ENCODE measurements at places on chromosomes 4 and X.

GRCh38 chr4:101031971-101032370, 315.4 kb downstream of the PPP3CA start:
- DNase-seq = no peak

GRCh38 chrX:67105758-67106116, 438.1 kb upstream of the AR start:
- no peak for DNase-seq

- DNase-seq = no peak
Observed at GRCh38 chr4:165343353-165344191, 16.1 kb downstream of the MSMO1 start.

- no peak for DNase-seq
Observed at GRCh38 chr4:15836362-15836761, 58.2 kb downstream of the CD38 start.

DNA sequence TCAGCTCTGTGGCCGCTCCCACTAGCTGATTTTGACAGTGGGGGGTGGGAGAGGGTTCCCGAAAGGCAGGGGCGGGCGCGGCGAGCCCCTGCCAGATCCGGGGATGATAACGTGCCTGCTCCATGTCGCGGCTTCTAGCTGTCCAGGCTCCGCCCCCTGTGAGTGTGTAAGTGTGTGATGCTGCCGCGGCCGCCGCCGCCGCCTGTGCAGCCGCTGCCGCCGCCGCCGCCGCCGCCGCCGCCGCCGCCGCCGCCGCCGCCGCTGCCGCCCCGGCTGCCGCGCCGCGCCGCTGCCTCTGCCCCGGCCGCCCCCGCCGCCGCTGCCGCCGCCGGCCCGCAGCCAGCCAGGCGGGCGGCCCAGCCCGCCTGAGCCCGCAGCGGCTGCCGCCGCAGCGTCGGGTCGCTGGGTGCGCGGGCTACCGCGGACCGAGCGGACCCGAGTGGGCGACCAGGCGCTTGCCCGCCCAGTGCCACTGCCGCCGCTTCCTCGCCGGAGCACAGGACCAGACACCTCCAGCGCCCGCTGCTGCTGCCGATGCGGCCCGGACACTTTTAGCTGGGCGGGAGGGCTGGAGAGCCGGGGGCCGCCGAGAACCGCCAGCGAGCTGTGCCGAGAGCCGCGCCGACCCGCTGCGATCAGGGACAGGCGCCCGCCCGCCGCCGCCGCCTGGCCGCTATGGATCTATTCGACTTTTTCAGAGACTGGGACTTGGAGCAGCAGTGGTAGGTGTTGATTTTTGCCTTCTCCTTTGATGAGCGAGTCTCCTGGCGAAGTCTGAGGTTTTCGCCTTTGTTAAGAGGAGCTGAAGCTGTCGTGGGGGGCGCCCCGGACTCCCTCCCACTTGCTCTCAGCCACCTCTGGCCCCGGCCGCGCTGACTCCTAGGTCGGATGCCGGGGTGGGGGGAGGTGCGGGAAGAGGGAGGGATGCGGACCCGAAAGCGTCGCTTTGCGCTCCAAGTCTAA, at the start of gene AFF2:
Gene AFF2, plus strand, starts transcription at position 195 of the 963 bp plus-strand sequence. Its CDS starts 481 bp downstream, at position 676.
- no peak for DNase-seq

DNA sequence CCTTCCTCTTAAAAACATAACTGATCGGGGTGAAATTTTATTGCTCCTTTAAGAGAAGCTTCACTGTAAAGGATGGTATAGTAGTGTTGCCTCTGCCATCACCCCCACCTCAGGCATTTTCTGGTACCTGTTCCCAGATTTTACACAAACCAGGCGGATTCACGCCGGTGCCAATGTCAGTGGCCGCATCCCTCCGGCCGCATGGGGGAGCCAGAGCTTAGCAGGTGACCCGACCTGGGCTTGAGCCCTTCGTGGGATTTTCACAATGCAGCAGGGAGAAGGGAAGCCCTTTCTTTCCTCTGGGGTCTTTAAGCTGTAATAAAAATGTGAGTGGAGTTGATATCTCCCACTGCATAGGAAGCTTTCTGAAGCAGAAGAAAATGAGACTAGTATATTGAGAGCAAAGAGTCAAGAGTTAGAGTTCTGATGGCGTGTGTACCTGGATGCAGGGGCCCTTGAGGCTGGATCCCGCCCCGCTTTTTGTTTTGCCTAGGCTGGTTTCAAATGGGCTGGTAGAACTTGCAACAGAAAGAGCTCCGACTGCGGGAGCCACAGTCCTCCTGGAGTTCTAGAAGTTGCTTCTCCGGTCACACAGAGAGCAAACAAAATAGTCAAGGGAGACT, 59.4 kb downstream of the POLR2B start:
- DNase-seq = peak; percentile 55

DNA sequence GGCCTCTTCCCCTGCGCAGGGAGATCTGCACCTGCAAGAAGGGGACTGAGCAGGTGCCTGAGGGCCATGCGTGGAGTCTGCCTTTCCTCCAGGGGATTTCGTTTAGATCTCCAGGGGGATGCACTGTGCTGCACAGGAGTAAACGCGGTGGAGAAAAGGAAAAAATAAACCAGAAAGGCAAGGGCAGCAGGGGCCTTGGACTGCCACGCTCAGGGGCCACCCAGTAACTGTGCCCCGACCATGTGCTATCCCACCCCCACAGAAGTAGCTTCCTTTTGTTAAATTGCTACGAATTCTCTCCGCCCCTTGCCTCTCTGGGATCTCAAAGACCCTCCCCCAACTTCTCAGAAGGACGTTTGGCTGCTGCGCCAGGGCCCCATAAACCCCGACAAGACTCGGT, 17.2 kb upstream of the HMX1 start:
- DNase-seq = no peak

DNA sequence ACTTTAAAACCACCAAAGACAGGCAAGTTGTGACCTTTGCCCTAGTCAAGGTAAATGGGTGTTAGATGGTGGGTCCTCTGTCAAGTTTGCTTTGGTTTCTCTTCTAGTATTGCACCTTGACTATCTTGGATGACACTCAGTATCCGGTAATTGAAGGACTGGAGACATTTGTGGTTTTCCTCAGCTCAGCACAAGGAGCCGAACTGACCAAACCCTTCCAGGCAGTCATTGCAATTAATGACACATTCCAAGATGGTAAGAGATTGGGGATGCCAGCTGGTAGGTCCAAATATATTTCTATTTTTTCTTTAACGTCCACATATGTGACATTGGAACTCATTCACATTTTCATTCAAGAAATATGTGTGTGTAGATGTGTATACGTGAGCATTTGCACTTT, 69.3 kb upstream of the ANXA3 start:
- no peak for DNase-seq

DNA sequence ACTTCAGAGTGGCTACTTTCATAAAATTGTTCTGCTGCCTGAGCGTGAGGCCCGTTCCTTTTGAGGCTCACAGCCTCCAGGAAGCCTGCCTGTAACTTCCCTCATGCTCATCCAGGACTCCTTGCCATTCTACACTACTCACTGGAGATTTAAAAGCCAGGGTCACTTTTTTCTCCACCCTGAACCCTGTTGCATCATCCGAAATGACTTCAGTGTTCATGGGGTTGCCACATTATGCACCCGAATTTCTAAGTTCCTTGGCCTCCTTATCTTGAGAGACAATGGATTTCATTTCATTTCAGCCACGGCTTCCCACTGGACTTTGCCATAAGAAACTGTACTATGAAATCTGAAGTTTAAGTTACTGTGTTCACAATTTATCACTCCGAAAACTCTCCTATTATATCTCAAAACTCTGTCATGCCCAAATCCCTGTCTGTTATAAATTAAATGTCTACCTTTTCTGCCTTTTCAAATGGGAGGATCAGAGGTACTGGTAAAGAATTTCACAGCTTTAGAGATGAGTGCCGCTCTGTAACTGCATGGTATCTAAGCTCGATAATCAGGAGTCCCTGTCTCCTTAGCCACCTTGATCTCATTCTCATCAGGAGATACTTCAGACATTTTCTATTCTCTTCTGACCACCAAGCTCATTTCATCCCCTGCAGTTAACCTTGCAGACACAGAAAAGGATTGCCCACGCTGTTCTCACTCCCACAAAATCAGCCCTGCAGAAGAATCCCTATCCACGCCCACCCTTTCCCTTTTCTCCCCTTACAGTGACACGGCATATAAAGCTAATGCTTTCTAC, 59.9 kb downstream of the TRIML1 start:
- no peak for DNase-seq

GRCh38 chr4:144894573-144894972, 203.4 kb downstream of the ANAPC10 start:
- DNase-seq = peak; percentile 48

DNA sequence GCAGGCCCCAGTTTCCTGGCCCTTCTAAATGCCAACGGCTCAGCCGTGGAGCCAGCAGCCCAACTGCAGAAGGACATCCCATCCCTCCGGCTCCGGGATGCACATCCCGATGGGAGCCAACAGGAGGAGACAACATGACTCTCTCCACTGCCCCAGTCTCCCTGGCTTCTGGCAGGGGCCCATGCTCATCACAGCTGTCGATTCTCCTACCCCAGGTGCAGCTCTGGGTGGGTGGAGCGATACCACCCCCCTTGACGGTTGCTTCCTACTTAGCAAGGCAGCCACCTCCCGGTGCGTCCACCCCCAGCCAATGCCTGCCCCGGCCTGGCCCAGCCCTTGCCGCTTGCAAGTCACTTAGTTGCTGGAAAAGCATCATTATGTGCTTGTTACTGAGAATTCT, 19.5 kb downstream of the ZNF275 start:
- DNase-seq = no peak

DNA sequence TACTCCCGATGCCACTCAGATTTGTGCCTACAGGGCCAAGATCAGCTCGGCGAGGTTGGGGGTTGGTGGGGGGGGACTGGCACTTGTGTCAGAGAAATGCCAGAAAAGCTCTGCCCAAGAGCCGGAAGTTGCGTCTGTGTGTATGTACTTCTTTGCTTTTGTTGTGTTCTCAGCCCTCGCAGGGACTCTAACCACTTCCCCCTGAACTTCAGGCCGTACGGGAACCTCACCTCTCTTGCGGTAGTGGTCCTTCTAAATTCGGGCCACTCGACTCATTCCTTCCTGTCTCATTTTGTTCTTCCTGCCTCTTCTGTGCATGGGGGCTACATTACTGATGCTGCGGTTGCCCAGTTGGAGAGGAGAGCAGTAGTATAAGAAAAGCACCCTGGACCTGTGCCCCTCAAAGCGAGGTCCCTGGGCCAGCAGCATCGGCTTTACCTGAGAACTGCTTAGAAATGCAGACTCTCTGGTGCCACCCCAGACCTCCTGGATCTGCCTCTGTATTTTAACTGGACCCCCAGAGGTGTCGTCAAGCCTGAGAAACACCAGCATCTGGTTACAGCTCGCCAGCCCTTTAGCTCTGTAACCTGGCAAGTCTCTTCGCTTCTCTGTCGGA, 146.3 kb upstream of the RPS6KA3 start:
- DNase-seq = no peak

- no peak for DNase-seq
Observed at GRCh38 chr4:3517731-3518510, 14.3 kb downstream of the LRPAP1 start.

- DNase-seq = no peak
Observed at GRCh38 chr4:54513741-54514140, 144.0 kb upstream of the KIT start.

- no peak for DNase-seq
Observed at GRCh38 chr4:162356181-162356580, 192.4 kb upstream of the FSTL5 start.

DNA sequence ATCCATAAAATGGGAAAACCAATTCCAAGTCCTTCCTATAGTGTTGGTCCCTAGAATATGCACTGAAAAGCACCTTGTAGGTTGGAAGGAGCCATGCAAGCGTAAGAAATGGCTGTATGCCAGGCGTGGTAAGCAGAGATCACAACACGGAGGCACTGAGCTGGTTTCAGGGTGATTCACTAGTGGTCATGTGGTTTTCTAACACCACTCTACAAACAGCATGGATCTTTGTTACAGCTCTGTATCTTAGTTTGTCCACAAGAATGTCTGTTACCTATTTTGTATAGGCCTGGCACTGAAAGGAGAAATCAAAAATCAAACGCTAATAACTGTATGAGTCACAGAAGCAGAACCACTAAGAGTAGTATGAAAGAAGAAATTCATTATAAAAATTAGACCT, 71.9 kb downstream of the MAGEB17 start:
- DNase-seq = peak; percentile 88

- DNase-seq = peak; percentile 26
Observed at GRCh38 chrX:139932073-139932900, 566 bp downstream of the ATP11C start.

GRCh38 chr4:125750828-125751466, 436.2 kb downstream of the FAT4 start:
- DNase-seq = peak; percentile 54

GRCh38 chr4:37001688-37002436, 242.7 kb upstream of the NWD2 start:
- no peak for DNase-seq

DNA sequence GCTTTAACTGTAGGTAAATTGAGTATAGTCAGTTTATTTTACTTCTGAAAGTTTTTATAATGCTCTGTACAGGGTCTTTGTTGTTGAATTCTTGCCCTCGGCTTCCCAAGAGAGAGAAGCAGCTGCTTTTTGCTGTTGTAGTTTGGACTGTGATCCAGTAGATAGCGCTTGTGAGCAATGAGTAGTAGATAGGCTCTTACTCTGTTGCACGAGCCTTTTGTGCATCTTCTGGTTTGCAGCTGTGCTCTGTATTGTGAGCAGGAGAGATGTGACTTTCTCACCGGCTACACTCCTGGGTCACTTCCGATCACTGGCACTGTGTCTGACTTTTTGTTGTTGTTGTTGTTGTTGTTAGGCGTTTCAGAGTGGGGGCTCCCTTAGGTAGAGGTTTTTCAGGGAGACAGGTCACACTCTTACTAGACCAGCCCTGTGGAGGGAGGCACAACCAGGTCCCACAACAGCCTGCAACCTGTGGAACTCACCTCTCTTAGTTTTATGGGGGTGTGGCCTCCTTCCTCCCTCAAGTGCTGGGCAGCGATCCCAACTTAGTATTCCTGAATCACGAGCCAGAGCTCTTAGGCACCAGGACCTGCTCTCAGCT, 822.1 kb upstream of the GALNTL6 start:
- no peak for DNase-seq

- no peak for DNase-seq
Observed at GRCh38 chrX:67723580-67724351, 179.9 kb downstream of the AR start.

DNA sequence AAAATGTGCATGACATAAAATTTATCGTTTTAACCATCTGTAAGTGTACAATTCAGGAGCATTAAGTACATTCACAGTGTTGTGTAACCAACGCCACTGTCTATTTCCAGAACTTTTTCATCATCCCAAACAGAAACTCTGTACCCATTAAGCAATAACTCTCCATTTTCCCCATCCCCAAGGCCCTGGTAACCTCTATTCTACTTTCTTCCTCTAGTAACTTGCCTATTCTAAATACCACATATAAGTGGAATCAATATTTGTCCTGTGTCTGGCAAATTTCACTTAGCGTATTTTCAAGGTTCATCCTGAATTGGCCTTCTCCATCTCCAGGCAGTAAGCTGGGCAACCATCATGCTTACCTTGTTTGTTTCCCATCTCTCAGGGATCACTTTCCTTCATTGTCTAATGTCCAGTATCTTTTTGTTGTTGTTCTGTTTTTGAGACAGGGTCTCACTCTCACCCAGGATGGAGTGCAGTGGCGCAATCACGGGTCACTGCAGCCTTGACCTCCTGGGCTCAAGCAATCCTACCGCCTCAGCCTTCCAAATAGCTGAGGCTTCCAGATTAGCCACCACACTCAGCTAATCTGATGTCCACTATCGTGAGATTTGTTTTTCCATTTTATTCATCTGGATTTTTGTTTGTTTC, 17.7 kb upstream of the GRIPAP1 start:
- no peak for DNase-seq
